ENCODE measurements at places on chromosomes 4 and X.

GRCh38 chr4:173793937-173794510 is 264.0 kb upstream of the HAND2 start:
- DNase-seq, result no peak

- no peak for DNase-seq
Observed at GRCh38 chrX:117990438-117990837, 126.2 kb downstream of the KLHL13 start.

- no peak for DNase-seq
Observed at GRCh38 chrX:1564750-1565683, 26.4 kb upstream of the AKAP17A start.

GRCh38 chr4:120850018-120850599 is 72.4 kb downstream of the PRDM5 start:
- no peak for DNase-seq

GRCh38 chrX:70141373-70141772 is 8.1 kb downstream of the IGBP1 start:
- DNase-seq, result no peak
